ENCODE measurements at places on chromosomes 4 and X. TPM values are rescaled to one million over a fixed set of nuclear protein-coding genes. Genes with fewer than 3 reads are reported as not detected.

- no peak for DNase-seq
These were observed 56.1 kb downstream of the TSPAN5 start for GRCh38 chr4:98602270-98602669.

GRCh38 chr4:186657764-186658163 lies 65.9 kb downstream of the FAT1 start:
- no peak for DNase-seq

- DNase-seq, result no peak
These were observed 23.6 kb upstream of the HGFAC start for GRCh38 chr4:3418029-3418762.

- DNase-seq, result no peak
These were observed 46.7 kb downstream of the FGF16 start for GRCh38 chrX:77493677-77494553.

DNA sequence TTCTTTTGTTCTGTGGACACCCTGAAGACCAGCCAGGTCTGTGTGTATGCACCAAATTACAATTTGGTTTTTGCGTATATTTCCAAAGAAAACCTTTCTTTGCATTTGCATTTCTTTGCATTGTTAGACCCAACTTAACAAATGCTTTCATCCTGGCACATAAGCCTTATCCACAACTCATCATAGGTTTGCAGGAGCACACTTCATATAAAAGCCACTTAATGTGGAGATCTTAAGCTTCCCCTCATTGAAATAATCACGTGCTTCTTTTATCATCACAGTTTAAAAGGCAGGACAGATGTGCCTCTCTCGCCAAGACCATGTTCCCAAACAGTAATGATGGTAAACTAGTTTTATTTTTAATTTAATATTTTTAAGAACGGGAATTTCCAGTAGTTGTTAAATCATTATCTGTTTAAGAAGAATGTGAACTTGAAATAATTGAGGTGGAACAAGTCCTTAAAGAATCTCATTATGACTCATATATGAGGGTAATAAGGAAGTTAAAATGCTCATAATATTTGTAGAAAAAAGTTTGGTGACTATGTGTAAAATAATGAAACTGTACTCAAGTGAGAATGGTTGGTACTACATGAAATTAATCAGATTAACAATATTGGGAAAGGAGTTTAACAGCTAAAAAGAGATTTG lies 65.5 kb downstream of the GLRA3 start:
- DNase-seq, result no peak

- no peak for DNase-seq
These were observed 236.1 kb downstream of the QDPR start for GRCh38 chr4:17275836-17276235.

DNA sequence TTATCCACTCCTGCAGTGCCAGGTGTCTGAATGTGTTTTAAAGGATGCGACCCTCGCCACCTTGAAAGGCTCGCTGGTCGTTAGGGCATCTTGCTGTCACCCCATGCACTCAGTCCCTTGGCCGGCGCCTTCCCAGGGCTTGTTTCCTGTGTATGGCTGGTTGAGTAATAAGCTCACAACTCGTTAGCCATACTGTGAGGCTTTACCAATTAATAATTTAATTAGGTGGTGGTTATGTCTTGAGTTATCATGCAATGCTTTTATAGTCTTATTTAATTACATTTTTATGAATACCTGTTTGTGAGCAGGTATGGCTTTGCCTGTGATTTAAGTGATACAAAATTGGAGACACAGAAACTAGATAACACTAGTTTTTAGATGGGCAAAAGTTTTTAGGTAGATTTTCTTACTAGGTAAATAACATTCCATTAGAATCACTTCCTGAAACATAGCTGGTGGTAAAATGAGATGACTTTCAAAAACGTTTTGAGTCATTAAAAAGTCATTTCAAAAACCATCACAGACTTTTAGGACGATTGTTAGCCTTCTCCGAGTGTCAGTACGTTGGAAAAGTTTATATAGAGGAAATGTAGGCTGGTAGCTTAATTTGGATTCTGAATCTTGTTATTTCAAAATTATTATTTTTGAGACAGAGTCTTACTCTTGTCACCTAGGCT lies 18.2 kb downstream of the PTTG2 start:
- peak; percentile 28 for DNase-seq

CXXC4 gene
- 1.3 TPM for total RNA-seq
